ENCODE measurements at places on chromosomes 3 and 15.

- DNase-seq, result no peak
Observed at GRCh38 chr15:41695750-41696436, 35.7 kb downstream of the MGA start.

DNA sequence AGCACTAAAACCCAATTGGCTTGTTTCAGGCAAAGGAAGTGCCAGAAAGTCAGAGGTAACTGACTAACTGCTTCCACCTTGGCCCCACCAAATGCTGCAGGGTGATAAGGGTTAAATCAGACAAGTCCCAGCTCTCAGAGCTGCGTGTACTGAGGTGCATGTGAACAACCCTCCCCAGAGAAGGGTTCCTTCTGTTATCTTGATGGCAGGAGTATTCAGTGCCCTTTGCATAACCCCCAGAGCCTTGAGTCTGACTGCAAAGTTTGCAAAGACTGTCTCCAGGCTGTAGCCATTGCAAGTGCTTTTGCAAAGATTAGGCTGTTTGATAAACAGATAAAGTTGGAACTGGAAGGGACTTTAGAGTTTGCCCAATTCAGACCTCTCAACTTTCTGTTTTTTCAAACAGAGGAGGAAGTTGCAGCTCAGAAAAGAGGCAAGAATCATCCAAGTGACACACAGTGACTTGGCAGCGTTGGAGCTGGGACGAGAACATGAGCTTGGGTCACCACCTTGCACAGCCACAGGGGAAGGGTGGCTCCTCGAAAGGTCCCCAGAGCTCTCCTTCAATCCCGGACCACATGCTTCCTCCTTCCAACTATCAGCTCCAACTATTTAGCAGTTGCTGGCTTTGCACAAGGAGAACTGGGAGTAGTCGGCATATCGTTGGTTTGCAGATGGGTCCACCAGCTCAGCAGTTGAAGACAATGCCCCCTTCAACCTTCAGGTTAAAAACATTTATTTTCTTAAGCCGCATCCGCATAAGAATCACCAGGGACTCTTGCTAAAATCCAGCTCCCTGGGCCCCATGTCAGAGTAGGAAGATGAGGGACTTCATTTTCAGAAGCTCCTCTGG lies 224.8 kb upstream of the HES1 start:
- no peak for DNase-seq

DNA sequence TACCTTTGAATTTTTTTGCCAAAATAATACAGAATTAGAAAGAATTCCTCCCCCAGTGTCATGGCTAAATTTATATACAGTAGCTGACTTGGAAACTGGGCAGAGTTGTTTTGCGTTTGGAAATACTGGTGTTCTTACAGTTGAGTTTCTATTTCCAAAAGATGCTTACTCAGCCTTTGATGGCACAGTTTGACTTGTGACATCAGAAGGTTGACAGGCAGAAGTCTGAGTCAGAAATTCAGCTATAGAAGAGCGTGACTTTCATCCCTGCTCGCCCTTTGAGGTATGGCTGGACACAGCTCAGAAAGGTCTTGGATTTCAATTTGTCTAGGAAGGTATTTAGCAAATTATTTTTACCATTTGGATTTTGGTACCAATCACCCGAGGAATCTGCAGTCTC lies 175.8 kb downstream of the VGLL4 start:
- DNase-seq, result no peak

DNA sequence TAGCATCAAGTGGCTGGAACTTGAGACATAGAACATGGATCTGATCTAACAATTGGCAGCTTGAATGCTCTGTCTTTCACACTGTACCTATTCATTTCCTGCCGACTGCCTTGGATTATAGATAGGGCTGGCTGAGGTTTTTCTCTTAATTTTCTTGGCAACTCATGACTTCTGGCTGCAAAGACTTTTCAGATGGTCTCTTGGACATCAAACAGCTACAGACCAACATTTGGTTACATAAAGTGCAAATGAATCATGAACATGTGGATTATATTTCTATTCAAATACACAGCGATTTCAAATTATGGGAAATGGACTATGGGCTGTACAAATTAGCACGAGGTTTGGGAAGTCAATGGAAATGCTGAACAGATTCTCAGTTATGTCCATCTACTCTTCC lies 26.2 kb upstream of the IL16 start:
- no peak for DNase-seq

GRCh38 chr3:117045143-117045542 lies 335.6 kb downstream of the TUSC7 start:
- DNase-seq, result no peak

All from activated T-helper 1 cell treated with anti-CD3 and anti-CD28 coated beads, Interleukin-2, amount 50 U/mL, for 16 hours (primary cell).